ENCODE measurements at places on chromosomes 2 and 18.

DNA sequence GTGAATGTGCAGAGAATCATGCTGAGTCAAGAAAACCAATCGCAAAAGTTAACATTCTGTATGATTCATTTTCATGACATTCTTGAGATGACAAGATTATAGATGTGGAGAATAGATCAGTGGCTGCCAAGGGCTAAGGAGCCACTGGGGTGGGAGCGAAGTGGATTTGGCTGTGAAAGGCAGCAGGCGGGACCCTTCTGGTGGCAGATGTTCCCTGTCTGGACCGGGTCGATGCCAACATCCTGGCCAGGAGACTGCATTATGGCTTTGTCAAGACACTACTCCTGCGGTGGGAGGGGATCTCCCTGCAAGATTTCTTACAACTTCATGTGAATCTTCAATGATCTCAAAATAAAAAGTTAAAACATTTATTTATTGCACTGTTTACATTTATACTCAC, 427.9 kb downstream of the GALR1 start:
- DNase-seq: no peak

GRCh38 chr2:54957321-54957999, 92.8 kb downstream of the RTN4 start:
- no peak for DNase-seq

GRCh38 chr2:95232232-95232631, 24.9 kb downstream of the ZNF892 start:
- no peak for DNase-seq

- DNase-seq: no peak
Measured at GRCh38 chr2:150480971-150481830, 6.3 kb downstream of the RND3 start.

- DNase-seq: no peak
Measured at GRCh38 chr2:170461889-170462288, 253.2 kb upstream of the SP5 start.

DNA sequence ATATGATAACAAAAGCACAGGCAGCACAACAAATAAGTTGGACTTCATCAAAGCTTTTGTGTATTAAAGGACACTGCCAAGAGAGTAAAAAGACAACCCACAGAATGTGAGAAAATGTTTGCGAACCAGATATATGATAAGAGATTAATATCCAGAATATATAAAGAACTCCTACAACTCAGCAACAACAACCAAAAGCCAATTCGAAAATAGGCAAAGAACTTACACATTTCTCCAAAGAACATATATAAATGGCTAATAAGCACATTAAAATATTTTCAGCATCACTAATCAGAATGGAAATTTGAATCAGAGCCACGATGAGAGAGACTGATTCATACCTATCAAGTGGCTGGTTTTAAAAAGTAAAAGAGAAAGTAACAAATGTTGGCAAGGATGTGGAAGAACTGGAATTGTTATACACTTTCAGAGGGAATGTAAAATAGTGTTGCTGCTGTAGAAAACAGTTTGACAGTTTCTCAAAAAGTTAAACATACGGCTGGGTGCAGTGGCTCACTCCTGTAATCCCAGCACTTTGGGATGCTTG, 25.2 kb downstream of the EPB41L5 start:
- DNase-seq: no peak

- DNase-seq: no peak
Measured at GRCh38 chr18:79766308-79766707, 31.4 kb upstream of the KCNG2 start.

- no peak for DNase-seq
Measured at GRCh38 chr2:12870692-12871091, 154.0 kb downstream of the TRIB2 start.

DNA sequence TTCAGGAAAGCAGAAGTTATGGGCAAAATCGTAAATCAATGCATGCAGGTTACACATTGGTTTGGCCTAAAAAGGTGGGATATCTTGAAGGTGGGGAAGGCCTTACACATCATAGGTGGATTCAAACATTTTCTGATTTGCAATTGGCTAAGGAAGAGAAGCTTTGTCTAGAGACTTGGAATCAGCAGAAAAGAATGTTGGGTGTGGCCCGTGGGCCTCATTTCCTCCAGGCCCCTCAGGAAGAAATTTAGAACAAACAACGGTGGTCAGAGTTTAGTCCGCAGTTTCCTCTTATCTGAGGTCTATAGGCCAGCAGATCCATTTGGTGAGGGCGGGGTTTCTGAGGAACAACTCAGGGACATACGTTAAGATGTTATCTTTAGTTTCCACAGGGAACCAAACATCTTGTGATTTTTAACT, 50.9 kb upstream of the AFF3 start:
- DNase-seq: no peak

- no peak for DNase-seq
Measured at GRCh38 chr18:52715421-52715820, 375.4 kb downstream of the DCC start.

DNA sequence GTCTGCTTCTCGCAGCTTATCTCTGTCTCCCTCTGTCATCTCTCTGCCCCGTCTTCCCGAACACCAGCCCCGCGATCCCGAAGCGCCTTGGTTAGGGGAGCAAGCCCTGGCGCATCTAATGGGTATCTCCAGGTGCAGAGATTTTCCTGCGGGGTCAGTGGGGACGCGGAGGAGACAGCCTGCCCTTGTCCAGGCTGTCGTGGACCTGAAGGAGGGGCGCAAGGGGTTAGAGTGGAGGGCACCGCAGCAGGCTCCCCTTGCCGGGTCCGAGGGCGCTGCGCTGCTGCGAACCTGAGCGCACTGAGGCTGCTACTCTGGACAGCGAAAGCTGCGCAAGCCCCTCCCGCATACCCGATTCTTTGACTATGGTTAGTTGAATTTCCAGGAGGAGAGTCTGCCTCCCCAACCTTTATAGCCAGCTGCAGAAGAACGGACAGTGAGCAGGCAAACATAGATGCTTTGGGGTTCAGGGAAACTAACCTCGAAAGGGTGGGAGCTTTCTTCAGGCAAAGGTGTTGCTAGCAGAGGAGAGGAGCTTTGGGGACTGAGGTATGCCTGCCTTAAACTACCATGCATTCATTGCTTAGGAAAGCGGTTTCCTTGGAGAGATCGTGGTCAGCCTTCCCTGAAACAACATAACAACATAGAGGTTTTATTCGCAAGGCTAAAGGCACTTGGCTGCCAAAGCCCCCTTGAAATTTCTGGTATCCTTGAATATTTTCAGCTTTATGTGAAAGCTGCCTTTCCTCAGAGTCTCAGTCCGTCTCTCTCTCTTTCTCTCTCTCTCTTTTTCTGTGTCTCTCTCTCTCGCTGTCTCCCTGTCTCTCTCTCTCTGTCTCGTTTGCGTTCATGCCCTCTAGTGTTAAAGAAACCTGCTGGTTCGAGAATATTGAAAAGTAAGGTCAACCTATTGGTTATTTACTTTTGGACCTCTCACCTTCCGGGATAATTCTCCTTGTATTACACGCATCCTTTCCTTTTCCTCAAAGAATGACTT, 1.6 kb downstream of the GALNT13 start:
- DNase-seq: no peak

GRCh38 chr2:175330195-175330594, 148.7 kb upstream of the ATP5MC3 start:
- no peak for DNase-seq

GRCh38 chr2:33184041-33184440, 237.3 kb downstream of the LTBP1 start:
- no peak for DNase-seq

DNA sequence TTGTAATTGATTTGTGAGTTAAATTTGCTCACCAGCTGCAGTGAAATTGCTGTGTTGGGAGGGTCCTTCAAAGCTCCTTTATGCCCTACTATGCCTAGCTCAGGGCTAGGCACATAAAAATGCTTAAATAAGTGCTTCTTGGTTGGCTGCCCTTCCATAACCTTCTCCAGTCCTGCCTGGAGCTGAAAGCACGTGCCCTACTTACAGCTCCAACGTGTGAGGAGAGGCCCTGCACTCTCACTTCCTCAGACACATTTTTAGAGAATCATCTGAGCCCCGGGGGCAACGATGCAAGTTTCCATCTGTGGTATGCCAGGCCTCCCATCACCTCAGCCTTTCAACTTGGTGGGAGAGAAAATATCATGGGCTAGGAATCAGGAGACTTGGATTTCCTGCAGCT, 202.7 kb downstream of the BCL11A start:
- no peak for DNase-seq

- DNase-seq: no peak
Measured at GRCh38 chr2:226656367-226656766, 143.3 kb downstream of the IRS1 start.

- DNase-seq: no peak
Measured at GRCh38 chr2:237482485-237482884, 4.6 kb upstream of the MLPH start.

DNA sequence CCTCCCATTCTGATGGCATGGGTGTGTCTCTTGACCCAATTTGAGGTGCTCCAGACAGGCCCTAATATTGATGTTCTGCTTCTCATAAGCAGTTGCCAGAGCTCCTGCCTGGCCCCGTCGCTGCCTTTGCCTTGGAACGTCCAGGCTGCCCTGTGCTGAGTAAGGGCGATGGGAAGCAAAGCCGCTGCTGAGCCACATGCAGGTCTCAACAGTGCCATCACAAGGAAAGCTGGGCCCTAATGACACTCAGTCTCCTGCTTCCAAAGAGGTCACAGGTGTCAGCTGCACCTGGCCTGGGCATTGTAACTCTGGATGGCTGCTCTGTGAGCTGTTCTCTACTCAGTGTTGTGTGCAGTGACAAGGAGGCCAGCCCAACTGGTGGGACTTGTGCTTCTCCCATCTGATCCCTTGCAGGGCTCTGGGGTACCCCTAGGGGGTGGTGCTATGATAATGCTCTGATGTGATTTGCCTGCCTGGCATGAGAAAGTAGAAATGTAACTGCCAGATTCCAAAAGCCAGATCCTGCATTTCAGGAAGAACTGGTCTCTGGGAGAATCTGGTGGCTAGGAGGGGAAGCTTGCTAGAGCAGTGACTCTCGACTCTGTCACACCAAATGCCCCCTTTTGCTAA, 8.7 kb downstream of the TTC39C start:
- no peak for DNase-seq

- peak; percentile 65 for DNase-seq
Measured at GRCh38 chr2:219247678-219248642, 2.7 kb downstream of the STK16 start.

- no peak for DNase-seq
Measured at GRCh38 chr18:9140381-9140780, 3.8 kb downstream of the ANKRD12 start.

DNA sequence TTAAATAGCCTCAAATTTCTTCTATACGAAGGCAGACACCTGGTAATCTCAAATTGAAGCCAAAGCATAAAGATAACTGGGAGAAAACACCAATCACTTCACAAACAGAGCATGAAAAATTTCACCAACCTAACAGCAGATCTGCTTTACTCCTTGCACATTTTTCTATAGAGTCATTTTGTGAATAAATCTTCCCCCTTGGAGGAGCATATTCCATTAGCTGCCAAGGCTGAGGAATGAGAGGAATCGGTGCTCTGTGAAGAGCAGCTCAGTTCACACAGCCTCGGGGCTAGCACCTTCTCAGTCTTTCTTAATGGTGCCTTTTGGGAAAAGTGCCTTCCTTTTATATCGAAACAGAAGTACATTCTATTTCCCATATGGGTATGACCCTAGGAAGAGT, 1313.7 kb upstream of the NRXN1 start:
- no peak for DNase-seq

DNA sequence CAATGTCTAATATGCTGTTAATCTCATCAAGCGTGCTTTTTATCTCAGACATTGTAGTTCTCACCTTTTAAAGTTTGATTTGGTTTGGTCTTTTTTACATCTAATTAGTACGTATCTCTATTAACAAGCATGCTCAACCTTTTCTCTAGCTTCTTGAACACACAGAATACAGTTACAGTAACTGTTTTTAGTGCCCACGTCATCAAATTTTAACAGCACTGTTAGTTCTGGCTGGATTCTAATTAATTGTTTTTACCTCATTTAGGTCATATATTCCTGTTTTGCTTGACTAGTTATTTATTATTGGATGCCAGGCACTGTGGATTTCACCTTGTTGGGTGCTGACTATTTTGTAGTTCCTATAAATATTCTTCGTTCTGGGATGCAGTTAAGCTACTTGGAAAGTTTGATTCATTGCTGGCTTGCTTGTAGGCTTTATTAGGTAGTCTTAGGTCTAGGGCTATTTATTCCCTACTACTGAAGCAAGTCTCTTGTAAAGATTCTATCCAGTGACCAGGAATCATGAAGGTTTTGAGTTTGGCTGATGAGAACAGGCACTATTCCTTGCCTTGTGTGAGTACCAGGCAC, 263.0 kb downstream of the ETAA1 start:
- DNase-seq: no peak

DNA sequence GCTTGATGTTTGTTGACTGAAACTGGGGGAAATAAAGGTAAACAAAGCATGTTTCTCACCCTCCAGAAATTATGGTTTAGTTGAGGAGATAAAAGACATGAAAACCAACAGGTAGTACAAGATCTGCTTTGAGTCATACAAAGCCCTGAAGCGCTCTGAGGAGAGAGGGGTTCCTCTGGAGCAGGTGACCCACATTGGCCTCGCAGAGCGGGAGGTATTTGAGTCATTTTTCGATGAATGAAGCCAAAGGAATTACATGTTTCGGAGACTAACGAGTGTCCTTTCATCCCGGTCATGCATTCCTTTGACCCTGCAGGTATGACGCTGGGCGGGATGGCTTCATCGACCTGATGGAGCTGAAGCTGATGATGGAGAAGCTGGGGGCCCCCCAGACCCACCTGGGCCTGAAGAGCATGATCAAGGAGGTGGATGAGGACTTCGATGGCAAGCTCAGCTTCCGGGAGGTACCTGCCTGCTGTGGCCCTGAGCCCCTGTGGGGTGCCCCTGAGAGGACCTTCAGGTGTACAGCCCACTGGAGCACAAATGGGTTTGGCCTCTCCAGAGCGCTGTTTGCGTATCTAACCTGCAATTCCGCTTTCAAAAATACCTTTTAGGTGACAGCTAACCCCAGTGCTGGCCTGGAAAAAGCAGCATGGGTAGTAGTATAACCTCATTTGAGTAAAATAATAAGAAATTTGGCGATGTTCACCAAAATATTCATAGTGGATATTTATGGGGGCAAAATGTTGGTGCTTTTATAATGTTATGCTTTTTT, 29.3 kb downstream of the EFHD1 start:
- no peak for DNase-seq

DNA sequence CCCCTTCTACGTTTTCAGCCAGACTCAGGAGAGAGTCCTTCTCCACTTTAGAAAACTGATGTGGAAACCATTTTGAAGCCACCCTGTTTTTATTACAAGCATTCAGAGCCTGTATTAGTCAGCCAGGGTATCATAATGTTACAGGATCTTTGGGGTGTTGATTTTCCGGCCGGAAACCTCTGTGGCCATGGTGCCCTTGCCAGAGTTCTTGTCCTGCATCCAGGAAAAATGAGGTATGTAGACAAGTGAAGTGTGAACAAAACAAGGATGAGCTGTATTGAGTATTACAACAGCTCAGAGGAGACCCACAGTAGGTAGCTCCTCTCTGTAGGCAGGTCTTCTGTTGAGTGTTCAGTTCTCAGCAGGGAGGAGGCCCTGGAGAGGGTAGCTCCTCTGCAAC, 241.0 kb upstream of the COPS8 start:
- DNase-seq: no peak

- DNase-seq: no peak
Measured at GRCh38 chr2:43142921-43143438, 83.4 kb downstream of the ZFP36L2 start.

All from effector memory CD8-positive, alpha-beta T cell (primary cell).